ENCODE measurements at places on chromosomes 11 and 22. TPM values are rescaled to one million over a fixed set of nuclear protein-coding genes. Genes with fewer than 3 reads are reported as not detected.

Gene MS4A2
- not detected for total RNA-seq

Gene RIMBP3C
- 1.2 TPM for total RNA-seq

Gene CCDC81
- 0.79 TPM for total RNA-seq

Gene GALNT18
- 0.64 TPM for total RNA-seq

Gene PGA5
- total RNA-seq, result not detected

Gene ELMOD1
- not detected for total RNA-seq

Gene TRIM66
- total RNA-seq, result 4.1 TPM

Gene OR5P2
- not detected for total RNA-seq

Gene HEPN1
- total RNA-seq, result not detected

Gene FDXACB1
- 7.9 TPM for total RNA-seq

Gene APOBEC3B
- total RNA-seq, result 22.6 TPM

Gene NTM
- 0.96 TPM for total RNA-seq

Gene TRIM49
- total RNA-seq, result not detected

Gene PLEKHA7
- total RNA-seq, result 15.5 TPM

Gene RASGRP2
- not detected for total RNA-seq

Gene ACTN3
- total RNA-seq, result not detected

Gene BMAL1
- 34.0 TPM for total RNA-seq

Gene LRRC32
- total RNA-seq, result not detected

Gene ACRV1
- not detected for total RNA-seq

Gene FAM111B
- total RNA-seq, result 42.2 TPM

Gene CYTH4
- total RNA-seq, result 0.25 TPM

Gene C11orf86
- not detected for total RNA-seq

Gene APOA5
- total RNA-seq, result not detected

Gene FBLN1
- 23.9 TPM for total RNA-seq

Gene UCP3
- 0.15 TPM for total RNA-seq

Gene TCP11L1
- total RNA-seq, result 30.3 TPM
